ENCODE measurements at places on chromosomes 16 and 17.

- DNase-seq: no peak
Measured at GRCh38 chr17:76241204-76241538, 878 bp upstream of the RNF157 start.

GRCh38 chr17:16987830-16988601, 16.1 kb upstream of the TNFRSF13B start:
- DNase-seq: peak; percentile 41

DNA sequence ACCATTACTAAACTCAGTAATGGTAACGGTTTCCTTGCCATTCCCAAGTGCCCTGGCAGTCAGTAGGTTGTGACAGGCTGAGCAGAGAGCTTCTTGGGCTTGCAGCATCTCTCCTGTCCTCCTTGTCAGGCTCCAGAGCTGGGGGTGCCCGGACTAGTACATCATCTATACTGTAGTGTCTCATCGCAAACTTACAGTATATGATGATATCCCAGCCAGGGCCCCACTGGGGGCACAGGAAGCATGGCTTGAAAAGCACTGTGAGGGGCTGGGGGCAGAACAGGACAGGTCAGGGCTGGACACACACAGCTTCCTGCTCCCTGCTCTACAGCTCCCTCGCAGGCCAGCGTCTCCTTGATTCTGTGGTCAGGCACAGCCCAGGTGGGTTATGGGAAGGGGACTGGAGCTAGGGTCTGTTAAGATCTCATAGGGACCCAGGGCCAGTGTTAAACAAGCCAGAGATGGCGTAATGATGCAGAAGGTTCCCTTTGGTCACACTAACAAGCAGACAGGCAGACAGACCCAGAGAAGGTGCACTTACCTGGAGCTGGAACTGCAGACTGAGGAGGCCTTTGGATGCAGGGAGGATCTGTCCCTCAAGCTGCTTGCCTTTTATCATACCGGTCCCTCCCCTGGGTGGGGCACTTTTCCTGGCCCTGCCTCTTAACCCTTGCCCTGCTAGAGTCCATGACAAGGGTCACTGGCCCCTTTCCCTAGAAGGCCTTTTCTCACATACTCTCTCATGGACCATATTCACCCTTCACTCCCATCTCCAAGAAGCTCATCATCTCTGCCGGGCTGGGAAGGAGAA, 6.8 kb downstream of the ERAL1 start:
- no peak for DNase-seq

- peak; percentile 31 for DNase-seq
Measured at GRCh38 chr17:49494986-49495841, at the start of gene NGFR. TSS of gene NGFR (plus strand) at chr17:49495293. CDS start at chr17:49495418, 125 bp downstream.

DNA sequence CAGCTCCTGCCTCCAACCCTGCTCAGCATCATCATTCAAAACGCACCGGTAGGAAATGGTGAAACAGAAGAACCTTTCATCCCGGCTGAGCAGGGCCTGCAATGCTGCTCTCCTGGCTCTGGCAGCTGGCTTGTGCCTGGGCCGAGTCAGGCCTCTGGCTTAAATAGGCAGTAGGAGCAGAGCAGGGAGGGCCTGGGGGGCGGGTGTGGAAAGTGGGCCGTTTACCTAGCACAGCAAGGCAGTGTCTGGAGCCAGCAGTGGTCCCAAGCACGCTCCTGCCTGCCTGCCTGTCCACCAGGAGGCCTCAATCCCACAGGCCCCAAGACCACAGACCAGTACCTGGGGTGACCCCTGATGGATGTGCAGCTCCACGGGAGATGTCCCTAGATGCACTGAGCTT, 59.3 kb downstream of the SMPD3 start:
- no peak for DNase-seq

- DNase-seq: no peak
Measured at GRCh38 chr17:1111599-1112443, 68.0 kb downstream of the ABR start.

GRCh38 chr16:28082624-28083023, 19.1 kb upstream of the GSG1L start:
- no peak for DNase-seq

GRCh38 chr17:4004517-4005295, 40.5 kb upstream of the ATP2A3 start:
- DNase-seq: peak; percentile 29

DNA sequence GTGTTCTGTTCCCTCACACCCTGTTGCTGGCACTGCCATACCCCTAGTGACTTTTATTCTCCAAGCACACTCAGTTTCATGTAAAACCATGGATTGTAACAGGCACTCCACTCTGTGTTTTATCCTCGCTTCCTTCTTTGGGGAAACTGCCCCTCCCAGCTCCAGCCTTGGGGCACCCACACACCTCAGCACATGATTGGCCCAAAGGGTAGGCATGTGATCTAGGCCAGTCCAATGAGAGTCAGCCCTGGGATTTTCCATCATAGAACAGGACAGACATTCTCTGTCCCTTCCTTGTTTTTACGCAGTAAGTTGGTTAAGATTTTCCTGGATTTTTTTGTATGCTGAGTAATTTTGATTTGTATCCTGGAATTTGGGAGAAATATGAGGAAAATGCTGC, 115.4 kb downstream of the C16orf95 start:
- DNase-seq: no peak

DNA sequence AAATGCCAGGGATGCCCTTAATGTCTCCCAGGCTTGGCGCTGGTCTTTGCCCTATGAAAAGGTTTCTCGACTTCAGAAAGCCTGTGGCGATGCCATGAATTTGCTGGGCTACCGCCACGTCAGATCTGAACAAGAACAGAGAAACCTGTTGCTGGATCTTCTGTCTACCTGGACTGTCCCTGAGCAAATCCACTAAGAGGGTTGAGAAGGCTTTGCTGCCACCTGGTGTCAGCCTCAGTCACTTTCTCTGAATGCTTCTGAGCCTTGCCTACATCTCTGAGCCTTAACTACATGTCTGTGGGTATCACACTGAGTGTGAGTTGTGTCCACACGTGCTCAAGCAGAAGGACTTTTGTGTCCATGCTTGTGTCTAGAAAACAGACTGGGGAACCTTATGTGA, 11.4 kb downstream of the CHST4 start:
- DNase-seq: no peak

DNA sequence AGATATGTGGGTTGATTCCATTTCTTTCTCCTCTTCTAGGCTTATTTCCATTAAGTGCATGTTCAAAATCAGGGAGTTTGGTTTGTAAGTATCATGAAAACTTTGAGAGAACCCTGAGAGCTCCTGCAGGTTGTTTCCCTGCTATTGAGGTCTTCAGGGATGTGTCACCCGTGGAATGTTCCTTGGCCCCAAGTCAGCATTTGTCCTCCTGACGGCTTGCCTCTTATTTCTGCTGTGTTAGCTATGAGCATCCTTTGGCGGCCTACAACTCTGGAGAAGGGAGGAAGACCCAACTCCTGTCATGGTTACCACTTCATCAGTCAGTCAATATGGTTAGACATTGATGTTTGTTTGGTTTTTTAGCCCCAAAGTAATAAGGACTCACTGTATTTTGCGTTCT, 180.8 kb downstream of the FTO start:
- DNase-seq: no peak

- no peak for DNase-seq
Measured at GRCh38 chr16:88118376-88118775, 167.1 kb downstream of the BANP start.

GRCh38 chr16:26334218-26335111, 642.7 kb downstream of the HS3ST4 start:
- no peak for DNase-seq

DNA sequence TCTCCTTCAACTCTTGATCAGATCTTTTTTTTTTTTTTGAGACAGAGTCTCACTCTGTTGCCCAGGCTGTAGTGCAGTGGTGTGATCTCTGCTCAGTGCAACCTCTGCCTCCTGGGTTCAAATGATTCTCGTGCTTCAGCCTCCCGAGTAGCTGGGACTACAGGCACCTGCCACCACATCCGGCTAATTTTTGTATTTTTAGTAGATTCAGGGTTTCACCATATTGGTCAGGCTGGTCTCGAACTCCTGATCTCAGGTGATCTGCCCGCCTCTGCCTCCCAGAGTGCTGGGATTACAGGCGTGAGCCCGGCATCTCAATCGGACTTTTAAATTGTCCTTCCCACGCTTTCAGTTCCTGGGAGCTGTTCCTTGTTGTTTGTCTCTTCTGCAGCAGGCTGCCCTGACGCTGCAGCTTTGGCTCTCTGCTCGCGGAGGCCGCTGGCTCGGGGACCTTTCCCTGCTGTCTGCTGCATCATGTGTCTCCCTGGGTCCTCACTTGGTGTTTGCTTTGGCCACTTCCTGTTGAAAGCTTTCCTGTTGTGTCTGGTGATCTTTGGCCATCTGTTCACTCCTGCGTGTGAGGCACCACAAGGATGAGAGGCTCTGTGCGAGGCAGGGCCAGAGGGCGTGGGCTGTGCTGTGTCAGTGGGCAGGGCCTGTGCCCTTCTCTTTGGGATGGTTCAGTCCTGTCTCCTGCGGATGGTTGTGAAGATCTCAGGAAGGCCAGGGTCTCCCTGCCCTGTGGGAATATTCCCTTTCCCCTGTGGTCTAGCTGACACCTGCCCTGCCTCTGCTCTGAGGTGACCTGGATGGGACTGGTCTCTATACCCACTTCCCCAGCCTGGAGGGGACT, 18.4 kb upstream of the CAPN15 start:
- DNase-seq: no peak

- peak; percentile 70 for DNase-seq
Measured at GRCh38 chr16:28990375-28991040, 5.7 kb downstream of the LAT start.

DNA sequence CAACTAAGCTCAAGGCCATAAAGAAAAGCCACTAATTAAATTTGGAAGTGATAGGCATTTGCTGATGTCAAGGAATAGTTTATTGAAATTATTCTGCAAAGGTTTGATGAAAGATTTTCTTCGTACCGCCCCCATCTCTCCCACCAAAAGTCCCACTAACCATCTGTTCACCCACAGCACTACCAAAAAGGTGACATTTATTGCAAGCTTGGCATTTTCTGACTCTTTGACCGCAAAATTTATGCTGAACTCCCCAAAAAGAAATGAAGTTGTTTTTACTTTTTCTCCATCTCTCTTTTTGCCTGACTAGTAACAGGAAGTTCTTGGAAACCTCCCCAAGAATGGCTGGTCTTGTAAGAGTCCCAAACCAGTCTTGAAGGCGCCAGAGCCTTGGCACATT, 384.9 kb upstream of the SOX9 start:
- DNase-seq: no peak

GRCh38 chr16:89365044-89365467, 125.3 kb downstream of the ANKRD11 start:
- no peak for DNase-seq

DNA sequence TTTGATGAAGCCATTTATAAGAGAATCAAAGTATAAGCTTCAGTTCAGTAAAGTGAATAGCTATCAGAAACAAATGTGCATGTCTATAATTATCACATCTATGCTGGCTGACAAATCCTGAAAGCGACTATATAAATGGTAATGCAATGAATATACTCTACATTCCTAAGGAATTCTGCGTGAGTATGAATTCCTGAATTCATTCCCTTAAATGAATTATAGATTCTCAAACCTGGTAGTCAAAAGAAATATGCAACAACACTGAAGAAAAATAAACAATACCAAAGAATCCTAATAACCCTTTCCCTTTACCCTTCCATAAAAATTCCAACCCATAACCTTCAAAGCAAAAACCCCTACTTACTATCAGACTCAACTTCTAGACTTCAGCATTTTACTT, 416.6 kb upstream of the PMFBP1 start:
- DNase-seq: no peak

GRCh38 chr16:66585481-66586239, 6.4 kb downstream of the CMTM2 start:
- DNase-seq: no peak

- DNase-seq: peak; percentile 77
Measured at GRCh38 chr17:75033346-75034235, 13.2 kb downstream of the ATP5PD start.

DNA sequence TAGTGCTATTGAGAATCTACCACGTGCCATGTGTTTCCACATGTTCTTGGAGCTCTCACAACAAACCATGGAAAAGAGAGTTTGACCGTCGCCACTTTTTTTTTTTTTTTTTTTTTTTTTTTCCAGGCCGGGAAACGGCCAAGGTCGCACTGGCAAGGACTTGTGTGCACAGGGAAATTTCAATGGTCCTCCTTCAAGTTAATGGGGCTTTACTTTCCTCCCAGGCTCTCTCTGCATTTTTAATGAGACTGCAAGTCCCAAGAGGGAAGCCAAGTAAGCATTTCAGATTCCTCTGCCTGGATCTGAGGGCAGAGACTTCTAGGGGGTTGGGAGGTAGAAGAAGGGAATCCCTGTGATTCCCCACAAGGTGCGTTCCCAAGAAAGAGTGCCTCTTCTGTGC, 94.7 kb upstream of the MPHOSPH6 start:
- no peak for DNase-seq

GRCh38 chr17:73833775-73834488, 189.7 kb upstream of the SDK2 start:
- no peak for DNase-seq

DNA sequence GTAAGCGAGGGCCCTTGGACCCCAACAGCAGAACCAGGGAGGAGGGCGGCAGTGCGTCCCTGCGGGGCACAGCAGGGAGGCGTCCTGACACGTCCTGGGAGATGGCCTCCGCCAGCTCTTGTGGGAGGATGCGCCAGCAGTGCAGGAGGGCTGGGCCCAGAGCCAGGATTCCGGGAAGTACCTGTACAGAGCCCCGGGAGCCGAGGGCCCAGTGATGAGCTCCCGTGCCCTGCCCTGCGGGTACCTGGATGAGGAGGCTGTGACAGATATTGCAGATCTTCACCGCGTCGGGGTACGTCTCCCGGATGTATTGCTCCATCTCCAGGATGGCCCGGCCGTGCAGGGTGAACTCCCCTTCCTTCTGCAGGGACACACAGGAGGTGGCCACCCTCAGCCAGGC, 23.1 kb downstream of the KDM8 start:
- DNase-seq: no peak

- DNase-seq: no peak
Measured at GRCh38 chr16:86609115-86609514, 30.8 kb downstream of the FOXL1 start.

- DNase-seq: no peak
Measured at GRCh38 chr17:39599004-39599664, 8.6 kb downstream of the NEUROD2 start.

DNA sequence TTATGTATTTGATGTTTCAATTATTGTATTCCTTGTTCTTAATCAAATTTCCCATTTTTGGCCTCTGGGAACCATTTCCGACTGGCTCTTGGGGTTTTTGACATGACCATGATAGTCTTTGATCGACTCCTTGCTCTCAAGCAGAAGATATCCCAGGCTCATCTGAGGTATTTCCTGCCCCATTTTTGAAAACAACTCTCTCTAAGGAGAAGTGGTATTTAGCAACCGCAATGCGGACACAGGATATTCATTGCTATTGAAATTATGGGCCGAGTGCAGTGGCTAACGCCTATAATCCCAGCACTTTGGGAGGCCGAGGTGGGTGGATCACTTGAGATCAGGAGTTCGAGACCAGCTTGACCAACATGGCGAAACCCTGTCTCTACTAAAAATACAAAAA, 5.5 kb downstream of the TANGO6 start:
- DNase-seq: no peak

GRCh38 chr17:19753051-19753509, 5.0 kb upstream of the ALDH3A1 start:
- no peak for DNase-seq

- no peak for DNase-seq
Measured at GRCh38 chr17:46782250-46782953, 36.1 kb downstream of the WNT3 start.

Measured in stimulated activated CD4-positive, alpha-beta T cell treated with anti-CD3 and anti-CD28 coated beads, Interleukin-2, amount 100 ng/mL, for 4 hours (primary cell).